ENCODE measurements at places on chromosomes 13 and 19.

DNA sequence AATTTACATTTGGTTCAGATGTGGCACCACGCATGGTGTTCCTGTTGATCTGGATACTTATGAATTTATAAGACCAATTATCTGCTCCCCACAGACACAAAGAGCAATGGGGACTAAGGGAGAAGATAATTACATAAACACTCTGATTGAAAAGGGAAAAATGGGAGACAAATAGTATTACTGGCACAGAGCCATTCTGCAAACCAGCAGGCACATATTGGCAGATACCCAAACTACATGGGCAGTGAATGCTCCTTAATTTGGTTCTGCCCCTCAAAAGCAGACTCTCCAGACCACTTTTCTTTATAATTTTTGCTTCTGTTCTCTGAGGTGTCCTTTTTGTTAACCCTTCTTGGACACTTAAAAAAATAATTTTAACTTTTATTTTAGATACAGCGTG, 1674.2 kb downstream of the PCDH9 start:
- no peak for DNase-seq

DNA sequence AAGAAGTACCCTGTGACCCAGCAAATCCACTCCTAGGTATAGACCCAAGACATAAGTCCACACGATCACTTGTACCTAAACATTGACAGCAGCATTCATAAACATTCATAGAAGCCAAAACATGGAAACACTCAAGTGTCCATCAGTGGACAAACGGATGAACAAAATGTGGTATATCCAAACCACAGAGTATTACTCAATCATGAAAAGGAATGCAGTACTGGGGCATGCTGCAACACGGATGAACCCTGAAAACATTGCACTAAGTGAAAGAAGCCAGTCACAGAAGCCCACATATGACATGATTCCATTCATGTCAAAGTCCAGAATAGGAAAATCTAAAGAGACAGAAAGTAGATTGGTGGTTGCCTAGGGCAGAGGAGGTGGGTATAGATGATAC, 22.8 kb upstream of the CCNE1 start:
- no peak for DNase-seq

DNA sequence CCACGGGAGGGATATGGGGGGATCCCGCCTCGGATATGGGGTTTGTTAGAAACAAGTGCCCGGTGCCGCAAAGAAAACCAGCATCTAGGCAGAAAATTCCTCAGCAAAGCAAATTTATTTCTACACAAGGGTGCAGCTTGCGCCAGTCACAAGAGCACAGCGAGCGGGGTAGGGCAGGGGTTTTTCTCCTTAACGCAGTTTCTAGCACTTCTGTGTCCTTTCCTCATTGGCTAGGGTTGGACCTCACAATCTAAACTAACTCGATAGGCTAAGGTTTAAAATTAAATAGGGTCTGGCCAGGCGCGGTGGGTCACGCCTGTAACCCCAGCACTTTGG, 595 bp downstream of the ZNF440 start:
- no peak for DNase-seq

DNA sequence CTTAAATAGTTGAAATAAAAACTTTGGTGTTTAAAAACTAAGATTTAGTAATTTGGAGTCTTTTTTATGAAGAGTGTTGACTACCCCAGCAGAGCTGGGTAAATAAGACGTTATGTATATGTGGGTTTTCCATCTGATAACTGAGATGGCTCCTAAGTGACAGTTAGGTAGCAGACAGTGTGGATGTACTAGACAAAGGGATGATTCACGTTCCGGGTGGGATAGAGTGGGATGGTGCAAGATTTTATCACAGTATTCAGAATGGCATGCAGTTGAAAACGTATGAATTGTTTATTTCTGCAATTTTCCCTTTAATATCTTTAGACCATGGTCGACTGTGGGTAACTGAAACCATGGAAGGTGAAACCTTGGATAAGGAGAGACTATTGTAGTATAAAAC, 50.4 kb downstream of the NAA16 start:
- no peak for DNase-seq

DNA sequence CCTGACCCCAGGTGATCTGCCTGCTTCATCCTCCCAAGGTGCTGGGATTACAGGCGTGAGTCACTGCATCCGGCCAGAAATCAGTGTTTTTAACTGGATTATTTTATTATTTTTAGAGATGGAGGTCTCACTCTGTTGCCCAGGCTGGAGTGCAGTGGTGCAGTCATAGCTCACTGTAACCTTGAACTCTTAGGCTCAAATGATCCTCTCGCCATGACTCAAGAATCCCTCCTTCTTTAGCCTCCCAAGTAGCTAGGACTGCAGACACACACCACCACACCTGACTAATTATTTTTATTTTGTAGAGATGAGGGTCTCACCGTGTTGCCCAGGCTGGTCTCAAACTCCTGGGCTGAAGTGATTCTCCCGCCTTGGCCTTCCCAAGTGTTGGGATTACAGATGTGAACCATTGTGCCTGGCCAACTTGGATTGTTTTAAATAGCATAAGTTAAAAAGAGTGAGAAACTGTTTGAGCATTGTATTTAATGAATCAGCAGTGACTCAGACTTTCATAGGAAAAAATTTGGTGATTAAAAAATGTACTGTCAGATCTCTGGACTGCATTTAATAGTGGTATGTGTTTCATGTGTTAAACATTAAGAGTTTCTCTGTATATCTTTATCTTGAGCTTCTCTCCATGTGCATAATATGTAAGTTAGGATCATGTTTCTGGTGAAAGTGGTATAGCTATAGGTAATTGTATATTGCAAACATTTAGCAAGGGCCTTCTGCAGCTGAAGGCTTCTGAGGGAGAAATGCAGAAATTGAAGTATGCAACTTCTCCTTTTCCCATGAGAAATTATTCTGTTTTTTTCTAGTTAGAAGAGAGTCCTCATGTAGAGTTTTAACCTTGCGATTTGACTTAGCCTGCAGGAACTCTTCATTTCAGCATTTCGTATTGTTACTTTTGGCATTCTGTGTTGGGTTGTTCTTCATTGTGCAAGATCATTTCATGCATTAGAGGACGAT, 121.2 kb downstream of the PCCA start:
- no peak for DNase-seq

GRCh38 chr19:4233282-4233853, 4.0 kb downstream of the EBI3 start:
- no peak for DNase-seq

- DNase-seq = no peak
Measured at GRCh38 chr13:103640606-103641005, 574.4 kb upstream of the SLC10A2 start.

Data from frontal cortex (tissue), 4 donors.